Suprapubic skin (tissue), 4 donors: ENCODE measurements at places on chromosomes 3 and 15.
A peak's percentile ranks its signal among the peaks of the same experiment; 100 is the strongest.

DNA sequence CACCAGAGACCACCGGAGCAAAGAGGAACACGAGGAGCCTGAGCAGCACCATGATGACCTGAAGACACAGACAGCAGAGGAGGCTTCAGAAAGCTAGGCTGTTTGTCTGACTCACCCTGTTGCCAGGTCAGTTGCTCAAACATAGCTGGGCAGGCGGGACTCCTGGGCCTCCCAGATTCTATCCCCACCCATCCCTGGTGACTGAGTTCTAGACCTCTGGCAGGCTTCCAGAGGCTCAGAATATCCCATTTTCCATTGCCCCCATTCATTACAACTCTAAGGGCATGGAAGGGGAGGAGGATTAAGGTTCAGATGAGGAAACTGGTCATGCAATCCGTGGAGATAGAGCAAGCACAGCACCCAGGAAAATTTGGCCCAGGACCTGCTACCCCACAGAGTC lies at the start of gene CDHR4:
CDHR4 (minus strand) TSS at position 113 of the 400 bp plus-strand sequence; CDS start at position 52, 61 bp downstream.
- DNase-seq, result no peak

GRCh38 chr15:85141726-85142125 lies 160.1 kb downstream of the PDE8A start:
- DNase-seq, result no peak

DNA sequence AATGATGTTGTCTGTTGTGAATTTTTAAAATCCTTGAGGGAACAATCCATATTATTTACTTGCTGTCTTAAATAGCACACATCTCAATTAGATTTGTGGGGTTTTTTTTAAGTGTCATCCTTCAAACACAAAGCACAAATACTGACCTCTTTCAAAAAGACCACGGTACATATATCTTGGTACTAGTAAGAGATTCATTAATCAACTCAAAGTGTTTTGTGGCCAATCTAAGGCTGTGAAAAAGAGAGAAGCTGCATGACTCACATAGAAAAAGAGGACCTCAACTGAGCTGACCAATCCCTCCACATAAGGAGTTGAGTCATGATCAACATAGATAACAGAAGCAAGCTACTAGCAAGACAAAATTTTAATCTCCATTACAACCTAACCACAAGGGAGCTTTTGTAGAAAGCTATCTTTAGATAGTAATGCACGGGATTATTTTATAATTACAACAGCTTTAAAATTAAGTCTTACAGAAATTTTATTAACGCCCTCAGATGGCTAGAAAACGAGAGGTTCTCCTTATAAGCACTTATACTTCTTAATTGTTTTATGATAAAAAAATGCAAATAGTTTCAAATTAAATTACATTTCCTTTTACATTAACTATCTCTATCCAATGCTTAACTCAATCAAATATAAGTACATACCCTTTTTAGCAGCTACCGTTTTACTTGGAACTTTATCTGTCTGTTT lies 60.5 kb downstream of the TOP2B start:
- DNase-seq, result no peak

DNA sequence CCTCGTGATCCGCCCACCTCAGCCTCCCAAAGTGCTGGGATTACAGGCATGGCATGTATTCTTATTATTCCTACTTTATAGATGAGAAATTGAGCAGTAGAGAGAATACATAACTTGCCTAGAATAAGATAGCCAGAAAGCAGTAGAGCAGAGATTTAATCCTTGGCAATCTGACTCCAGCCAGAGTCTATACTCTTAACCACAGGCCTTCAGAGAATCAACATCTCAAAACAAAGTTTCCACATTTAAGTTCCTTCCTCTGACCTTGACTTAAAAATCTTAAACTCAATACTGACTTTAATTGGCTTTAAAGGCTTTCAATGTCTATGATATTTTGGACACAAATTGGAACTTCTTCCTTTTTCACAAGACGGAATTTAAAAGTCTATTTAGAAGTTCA lies 37.1 kb downstream of the ZNF106 start:
- no peak for DNase-seq

- DNase-seq, result no peak
Measured at GRCh38 chr3:186520431-186520830, 23.7 kb downstream of the CRYGS start.

GRCh38 chr3:46549989-46550388 lies 16.1 kb downstream of the LRRC2 start:
- DNase-seq, result no peak

GRCh38 chr3:125051715-125052581 lies 3.8 kb downstream of the HEG1 start:
- peak; percentile 85 for DNase-seq

- no peak for DNase-seq
Measured at GRCh38 chr3:18124501-18124900, 300.6 kb downstream of the SATB1 start.

- DNase-seq, result no peak
Measured at GRCh38 chr15:89972085-89972484, 29.0 kb upstream of the ZNF710 start.

- DNase-seq, result no peak
Measured at GRCh38 chr3:69738859-69739203, 433 bp upstream of the MITF start.

DNA sequence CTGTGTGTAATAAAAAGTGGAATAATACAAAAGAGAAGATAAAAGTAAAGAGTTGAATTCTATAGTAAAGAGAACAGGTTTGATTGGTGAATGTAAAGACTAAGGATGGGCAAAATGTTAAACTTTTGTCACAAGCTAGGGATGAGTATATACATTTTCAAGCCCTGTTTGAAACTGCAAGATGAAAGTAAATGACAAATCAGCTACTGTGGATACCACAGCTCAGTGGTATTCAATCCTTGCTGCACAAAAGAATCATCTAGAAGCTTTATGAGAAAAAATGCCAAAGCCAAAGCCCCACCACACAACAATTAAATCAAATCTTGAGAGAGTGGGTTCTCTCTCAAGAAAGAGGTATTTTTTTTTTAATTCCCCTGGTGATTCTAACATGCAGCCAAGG lies 67.7 kb downstream of the VPS13C start:
- no peak for DNase-seq

- no peak for DNase-seq
Measured at GRCh38 chr15:80434926-80435720, 30.9 kb downstream of the ARNT2 start.

GRCh38 chr15:91795235-91795634 lies 58.3 kb upstream of the SLCO3A1 start:
- DNase-seq, result no peak

GRCh38 chr3:43093006-43093405 lies 12.9 kb downstream of the POMGNT2 start:
- DNase-seq, result no peak

DNA sequence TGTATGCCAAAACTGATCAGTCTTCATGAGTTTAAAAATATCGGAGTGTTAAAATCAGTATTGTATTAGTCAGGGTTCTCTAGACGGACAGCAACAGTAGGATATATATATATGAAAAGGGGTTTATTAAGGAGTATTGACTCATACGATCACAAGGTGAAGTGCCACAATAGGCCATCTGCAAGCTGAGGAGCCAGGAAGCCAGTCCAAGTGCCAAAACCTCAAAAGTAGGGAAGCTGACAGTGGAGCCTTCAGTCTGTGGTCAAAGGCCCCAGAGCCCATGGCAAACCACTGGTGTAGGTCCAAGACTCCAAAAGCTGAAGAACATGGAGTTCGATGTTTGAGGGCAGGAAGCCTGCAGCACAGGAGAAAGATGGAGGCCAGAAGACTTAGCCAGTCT lies 391.0 kb upstream of the CADM2 start:
- no peak for DNase-seq

GRCh38 chr15:100216182-100216581 lies 125.6 kb downstream of the ADAMTS17 start:
- DNase-seq, result peak; percentile 67

GRCh38 chr15:78065973-78066946 lies 11.3 kb downstream of the TBC1D2B start:
- DNase-seq, result no peak

DNA sequence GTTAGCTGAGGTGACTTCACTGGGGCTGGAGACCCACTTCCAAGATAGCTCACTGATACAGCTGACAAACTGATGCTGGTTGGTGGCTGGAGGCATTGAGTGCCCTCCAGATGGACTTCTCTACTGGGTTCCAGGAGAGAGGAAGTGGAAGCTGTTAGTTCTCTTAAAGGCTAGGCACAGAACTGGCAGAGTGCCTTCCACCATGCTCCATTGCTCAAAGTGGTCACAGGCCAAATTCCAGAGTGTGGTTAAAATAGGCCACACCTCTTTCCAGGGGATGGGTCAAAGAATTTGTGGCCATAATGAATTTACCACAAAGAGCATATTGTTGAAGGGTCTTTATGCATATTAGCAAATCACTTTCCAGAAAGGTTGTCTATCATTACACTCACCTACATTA lies 74.2 kb downstream of the NMD3 start:
- no peak for DNase-seq

DNA sequence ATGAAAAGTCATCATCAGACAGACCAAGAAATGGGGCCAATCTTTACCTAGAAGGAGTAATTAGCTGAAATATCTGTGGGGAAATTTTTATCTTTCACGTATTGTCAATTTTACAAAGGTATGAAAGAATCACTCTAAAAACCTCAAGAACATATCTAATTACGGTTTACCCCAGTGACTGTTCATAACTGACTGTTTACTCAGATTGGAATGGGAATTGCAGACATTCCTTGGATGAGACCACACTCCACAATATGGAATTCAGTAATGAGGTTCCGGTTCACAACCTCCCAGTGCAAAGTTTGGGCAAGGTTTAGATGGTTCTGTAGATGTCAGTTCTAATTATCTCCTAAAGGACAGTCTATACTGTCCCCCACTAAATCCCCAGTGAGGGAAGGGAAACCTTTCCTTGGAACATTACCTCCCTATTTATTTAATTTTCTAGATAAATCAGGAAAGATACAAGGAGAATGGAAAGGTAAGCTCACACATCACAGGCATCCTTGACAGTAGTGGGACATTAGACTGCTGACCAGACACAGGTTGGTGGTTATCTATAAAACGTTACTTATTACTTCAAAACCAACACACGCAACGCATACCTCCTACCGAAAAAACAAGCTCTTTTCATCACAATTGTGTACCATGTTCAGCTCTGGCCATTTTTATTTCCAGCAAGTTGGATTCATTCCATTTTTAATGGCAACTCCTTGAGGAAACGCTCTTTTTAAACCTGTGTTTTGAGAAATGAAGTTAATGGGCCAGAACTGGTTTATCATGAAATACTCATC lies 129.9 kb downstream of the RORA start:
- DNase-seq, result no peak

- no peak for DNase-seq
Measured at GRCh38 chr3:16265455-16265786, 409 bp downstream of the OXNAD1 start.

- no peak for DNase-seq
Measured at GRCh38 chr3:107904536-107905066, 186.2 kb downstream of the CD47 start.

GRCh38 chr3:187740421-187741399 lies 4.6 kb downstream of the BCL6 start:
- peak; percentile 90 for DNase-seq

GRCh38 chr3:16224325-16224724 lies 40.4 kb downstream of the DPH3 start:
- DNase-seq, result no peak

DNA sequence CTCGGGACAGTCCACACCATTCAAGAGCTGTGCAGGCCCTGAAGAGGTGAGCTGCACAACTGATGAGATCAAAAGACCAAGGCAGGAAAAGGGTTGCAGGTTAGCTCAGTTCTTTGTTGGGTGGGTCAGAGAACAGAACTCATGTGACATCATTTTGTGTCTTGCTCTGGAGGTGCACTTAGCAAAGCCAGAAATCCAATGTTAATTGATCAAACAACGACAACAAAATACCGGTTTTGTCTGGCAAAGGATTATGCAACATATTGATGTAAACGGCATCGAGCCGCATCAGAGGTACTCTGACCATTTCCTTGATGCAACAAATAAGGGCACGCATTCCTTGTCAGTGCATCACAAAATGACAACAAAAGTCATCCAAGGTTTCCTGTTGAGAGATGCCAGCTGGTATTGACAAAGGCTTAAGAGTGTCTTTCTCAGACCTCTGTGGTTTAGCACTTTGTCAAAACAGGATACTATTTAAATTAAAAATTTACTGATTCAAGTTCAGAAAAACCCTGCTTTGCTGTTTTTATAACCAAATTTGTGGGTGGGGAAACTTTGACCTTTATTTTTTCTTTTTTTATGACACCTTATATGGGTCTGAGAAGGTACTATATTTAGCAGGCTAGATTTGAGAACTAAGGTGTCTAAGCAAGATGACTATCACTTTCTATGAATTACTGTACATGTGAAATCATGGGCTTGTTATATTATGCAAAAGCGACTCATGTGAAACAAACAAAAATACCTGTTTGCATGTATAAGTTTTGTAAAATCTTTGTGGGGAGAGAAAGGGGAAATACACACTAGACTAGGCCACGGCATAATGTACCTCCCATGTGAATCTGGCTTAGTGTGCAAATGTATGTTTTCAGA lies 496.1 kb downstream of the FOXP1 start:
- DNase-seq, result no peak
